ENCODE measurements at places on chromosomes 3 and 15.

DNA sequence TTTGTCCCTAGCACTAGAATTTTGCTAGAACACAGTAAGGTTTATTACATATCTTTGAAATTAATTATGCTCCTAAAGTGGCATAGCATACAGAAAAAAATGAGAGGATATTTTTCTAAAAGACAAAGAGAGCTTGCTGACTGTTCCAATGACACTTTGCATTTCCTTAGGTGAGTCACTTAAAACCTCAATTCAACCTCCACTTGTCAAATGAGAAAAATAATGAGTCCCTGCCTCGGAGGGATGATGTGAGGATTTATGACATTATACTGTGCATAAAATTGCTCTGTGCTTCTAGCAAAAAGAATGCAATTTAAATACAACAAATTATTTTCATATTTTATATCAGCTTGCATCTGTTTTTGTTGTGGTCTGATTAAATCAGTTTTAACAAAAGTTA lies 1417.0 kb upstream of the ALCAM start:
- no peak for DNase-seq

DNA sequence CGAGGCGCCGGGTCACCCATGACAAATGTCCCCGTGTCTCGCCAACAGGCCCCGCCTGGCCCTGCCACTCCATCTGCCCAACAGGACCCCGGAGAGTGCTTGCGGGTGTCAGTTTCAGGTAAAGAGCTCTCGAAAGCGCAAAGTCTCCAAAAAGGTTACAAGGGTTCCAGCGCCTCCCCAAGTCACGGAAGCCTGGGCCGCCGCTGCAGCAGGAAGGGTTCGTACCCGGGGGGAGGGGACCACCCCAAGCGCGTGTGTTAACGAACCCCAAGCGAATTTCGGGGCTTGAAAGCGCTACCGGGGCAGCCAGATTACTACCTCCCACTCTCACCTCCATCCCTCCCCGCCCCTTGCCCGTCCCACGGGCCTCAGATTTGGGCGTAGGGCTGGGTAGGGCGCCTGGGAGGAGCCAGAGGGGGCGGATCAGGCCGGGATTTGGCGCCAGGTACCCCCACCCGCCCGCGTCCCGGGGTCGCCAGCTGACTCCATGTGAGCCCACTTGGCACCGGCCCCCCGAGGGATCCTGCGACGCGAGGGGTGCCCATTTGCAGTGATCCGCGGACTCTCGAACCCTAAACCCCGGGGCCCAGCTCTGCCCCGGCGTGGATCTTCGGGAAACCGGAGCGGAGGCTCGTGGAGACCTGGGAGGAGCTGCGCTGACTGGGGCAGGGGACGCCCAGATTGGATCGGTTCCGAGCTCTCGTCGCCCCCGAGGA lies 85.9 kb downstream of the NR2F2 start:
- DNase-seq: no peak

- no peak for DNase-seq
These were observed 556 bp downstream of the CRYBG3 start for GRCh38 chr3:97822359-97822775.

DNA sequence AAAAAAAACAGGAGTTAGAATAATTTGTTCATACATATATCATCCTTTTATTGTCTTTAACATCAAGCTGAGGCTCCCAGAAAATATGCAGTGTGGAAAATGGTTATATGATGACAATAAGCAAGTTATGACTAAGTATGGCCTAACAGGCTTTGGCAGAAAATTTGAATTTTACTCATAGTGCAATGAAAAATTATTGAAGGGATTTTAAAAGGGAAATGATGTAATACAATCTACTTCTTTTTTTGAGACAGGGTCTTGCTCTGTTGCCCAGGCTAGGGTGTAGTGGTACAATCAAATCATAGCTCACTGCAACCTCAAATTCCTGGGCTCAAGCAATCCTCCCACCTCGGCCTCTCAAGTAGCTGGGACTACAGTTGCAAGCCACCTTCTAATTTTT lies 78.7 kb downstream of the FAIM start:
- no peak for DNase-seq

DNA sequence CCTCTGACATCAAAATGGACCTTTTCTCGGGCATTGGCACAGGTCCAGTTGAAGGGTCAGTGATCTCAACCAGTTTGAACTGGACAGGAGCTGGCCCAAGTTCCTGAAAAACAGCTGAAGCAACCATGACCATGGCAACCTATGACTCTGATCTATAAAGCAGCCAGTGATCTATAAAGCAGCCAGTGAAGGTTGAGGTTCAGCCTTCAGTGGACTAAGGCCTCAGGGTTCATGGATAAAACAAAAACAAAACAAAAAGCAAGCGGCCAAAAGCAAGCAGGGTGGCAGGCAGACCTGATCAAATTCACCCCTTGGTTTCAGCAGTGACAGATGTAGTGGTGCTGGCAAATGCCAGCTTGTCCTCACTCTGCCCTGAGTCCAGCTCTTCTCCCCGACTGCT lies 10.0 kb upstream of the CHRNB4 start:
- no peak for DNase-seq

GRCh38 chr3:50189274-50189673 lies 2.1 kb upstream of the GNAT1 start:
- no peak for DNase-seq

GRCh38 chr3:188602111-188602510 lies 448.2 kb downstream of the LPP start:
- DNase-seq: no peak

GRCh38 chr3:47443611-47443995 lies 32.1 kb downstream of the SCAP start:
- no peak for DNase-seq

- DNase-seq: no peak
These were observed 51.9 kb downstream of the KY start for GRCh38 chr3:134598763-134599545.

- DNase-seq: no peak
These were observed 31.1 kb downstream of the EIF1B start for GRCh38 chr3:40340541-40341170.

GRCh38 chr3:184348057-184348382 lies 10.6 kb downstream of the FAM131A start:
- DNase-seq: no peak

DNA sequence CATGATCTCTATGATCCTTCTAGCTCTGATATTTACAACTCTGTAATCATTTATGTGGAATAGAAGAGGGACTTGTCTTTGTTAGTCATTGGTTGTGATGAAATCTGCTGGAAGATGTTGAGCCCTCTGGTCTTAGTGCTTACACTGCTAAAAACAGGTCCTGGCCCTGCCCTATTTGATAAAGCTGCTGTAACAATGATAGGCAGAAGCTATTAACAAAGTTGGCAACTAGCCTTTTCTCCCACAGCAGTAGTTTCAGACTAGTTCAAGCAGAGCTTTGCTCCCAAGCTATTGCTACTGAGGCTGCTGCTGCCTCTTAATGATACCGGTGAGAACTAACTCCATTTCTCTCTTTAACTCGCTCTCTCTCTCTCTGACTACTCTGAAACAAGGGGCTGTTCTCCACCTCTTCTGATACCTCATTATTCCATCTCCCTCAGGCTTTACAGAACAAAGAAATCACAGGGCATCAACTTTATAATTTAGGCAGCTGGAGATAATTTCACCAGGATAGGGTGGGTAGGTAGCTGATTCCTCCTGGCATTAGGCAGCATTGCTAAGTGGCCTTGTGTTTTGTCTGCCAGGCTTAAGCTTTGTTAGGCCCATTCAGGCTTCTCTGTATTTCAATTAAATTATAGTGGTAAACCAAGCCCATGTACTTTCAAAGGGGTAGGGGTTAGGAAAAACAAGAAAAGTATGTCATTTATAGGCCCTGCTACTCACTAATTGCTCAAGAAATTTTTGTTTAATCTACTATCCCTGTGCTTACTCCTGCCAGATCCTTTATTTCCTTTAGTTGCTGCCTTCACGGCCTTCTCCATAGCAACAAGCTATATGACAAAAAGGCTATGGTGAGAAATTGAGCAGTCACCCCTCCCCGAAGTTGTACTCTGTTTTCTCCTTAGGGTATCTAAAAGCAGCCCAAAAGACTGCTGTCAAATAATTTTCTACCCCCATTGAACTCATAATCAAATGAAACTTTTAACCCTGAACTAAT lies 139.6 kb downstream of the RBPMS2 start:
- DNase-seq: no peak

Data from activated CD4-positive, CD25-positive, alpha-beta regulatory T cell treated with anti-CD3 and anti-CD28 coated beads, Interleukin-2, amount 50 U/mL, for 16 hours (primary cell).